Left lung (tissue), 14 donors: ENCODE measurements at places on chromosomes 16 and 17. TPM values are rescaled to one million over a fixed set of nuclear protein-coding genes. Genes with fewer than 3 reads are reported as not detected.

DNA sequence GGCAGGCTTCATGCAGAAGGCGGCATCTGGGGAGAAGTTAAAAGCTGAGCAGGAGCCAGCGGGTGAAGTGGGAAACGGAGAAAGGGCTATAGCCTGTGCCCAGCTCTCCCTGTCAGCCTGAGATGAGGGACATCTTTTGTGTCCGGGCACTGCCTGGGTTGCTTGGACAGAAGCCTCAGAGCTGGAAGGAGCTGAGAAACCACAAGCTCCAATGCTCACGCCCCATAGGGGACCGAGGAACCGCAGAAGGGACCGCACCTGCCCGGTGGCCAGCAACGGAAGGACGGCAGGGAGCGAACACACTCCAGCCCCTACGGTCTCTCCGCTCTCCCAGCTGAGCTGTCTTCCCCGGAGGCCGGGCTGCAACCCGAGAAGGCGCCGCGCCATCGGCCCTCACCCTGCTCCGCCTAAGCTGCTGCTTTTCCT, 175.8 kb downstream of the NPIPB11 start:
- DNase-seq, result no peak

DNA sequence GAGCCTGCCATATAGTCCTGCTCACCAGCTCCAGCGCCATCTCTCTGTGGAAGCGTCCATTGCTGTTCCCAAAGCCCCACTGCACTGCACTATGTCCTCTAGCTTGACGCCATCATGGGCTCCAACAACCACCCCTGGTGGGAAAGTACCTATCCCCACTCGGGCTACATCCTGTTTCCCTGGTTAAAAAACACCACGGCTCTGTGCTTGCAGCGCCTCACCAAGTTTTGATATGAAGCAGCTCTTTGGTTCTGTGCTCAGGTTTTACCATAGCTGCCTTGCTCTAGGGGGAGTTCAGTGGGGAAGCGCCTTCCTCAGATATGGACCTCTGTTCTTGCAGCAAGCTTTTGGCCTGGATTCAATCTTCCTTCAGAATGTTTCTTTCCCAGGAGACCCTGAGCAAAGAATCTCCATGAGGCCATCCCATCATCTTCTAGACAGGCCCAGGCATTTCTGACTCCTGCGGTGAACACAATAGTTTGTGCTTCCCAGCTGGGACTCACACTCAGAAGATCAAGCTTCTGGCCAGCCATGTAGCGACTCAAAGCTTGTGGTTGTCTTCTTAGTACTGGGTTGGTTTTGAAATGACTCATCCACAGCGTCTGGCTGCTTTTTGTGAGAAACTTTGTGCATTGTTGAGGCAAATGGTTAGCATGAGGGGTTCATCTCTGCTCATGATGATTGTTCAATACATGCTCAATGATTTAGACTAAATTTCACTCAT, 39.5 kb downstream of the DYNLRB2 start:
- DNase-seq, result no peak

DNA sequence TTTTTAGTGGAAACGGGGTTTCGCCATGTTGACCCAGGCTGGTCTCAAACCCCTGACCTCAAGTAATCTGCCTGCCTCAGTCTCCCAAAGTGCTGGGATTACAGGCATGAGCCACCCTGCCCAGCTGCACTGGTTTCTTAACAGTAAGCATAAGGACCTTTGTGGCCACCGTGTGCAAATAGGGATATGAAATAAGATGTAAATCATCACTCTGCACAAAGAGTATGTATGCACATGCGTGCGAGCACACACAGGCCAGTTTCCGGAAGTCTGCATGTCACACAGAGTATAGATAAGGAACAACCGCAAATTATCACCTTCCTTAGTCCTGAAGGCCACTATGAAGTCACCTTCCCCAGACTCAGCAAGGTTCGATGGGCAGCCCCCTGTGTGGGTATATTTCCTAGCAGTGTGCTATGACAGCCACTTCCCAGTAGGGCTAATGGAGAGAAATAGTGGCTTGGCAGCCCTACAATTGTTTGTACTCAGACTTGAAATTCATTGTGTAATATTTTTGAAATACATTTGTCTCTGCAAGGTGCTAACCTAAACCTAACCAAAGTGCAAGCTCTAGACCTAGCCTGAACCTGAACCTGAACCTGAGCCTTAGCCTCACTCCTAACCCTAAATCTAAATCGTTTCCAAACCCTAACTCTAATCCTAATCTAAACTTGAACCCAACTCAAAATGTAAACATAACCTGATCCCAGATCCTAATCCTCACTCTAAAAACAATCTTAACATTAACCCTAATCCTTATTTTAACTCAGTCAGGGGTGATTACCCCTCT, 48.4 kb upstream of the SKAP1 start:
- no peak for DNase-seq

DNA sequence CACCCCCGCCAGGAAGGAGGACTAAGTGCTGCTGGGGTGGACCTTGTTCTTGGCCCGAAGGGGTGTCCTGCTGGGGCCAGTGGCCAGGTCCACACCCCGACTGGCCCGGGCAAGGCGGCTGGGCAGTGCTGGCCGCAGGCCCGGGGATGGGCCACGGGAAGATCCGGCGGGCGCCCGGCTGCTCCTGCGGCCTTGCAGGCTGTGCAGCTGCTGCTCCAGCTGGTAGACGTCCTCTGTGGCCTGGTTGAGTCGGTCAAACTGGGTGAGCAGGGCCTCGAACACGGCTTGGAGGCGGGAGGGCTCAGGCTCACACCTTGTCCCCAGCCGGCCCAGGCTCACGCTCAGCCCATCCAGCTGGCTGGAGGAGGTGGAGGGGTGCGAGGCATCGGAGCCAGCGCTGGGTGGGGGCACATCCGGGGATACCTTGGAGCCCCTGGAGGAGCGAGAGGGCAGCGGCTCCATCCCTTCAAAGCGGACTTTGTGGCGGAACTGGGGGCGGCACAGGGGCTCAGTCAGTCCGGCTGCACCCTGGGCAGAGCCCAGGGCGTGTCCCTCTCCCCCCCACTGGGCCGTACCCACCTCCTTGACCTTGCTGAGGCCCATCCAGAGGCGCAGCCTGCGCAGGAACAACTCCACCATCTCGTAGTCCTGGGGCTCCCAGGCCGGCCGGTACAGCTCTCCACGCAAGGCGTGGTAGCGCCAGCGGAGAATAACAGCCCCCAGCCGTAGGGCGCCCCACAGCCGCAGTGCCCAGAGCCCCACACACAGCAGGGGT, 42.1 kb downstream of the TSC2 start:
- DNase-seq, result no peak

DNA sequence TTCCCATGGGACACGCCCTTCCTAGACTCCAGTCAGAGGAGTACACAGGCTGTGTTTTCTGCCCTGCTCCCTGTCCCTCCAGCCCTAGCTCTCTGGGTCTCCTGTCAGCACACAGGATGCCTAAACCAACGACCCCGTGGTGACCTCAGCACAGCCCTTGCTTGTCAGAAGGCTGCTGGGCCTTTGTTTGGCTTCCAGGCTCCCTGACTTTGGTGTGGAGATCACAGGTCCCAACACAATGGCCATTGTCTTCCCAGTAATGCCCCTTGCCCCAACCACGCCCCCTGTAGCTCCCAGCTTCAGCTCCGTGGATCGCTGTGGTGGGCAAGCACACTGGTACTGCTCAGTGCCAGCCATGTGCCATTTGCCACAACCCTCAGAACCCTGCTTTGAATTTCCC, 15.0 kb downstream of the HNF1B start:
- DNase-seq, result no peak

GRCh38 chr17:45756266-45756991, 27.7 kb upstream of the CRHR1 start:
- DNase-seq, result no peak

GRCh38 chr16:13130586-13130985, 229.2 kb downstream of the SHISA9 start:
- no peak for DNase-seq

DNA sequence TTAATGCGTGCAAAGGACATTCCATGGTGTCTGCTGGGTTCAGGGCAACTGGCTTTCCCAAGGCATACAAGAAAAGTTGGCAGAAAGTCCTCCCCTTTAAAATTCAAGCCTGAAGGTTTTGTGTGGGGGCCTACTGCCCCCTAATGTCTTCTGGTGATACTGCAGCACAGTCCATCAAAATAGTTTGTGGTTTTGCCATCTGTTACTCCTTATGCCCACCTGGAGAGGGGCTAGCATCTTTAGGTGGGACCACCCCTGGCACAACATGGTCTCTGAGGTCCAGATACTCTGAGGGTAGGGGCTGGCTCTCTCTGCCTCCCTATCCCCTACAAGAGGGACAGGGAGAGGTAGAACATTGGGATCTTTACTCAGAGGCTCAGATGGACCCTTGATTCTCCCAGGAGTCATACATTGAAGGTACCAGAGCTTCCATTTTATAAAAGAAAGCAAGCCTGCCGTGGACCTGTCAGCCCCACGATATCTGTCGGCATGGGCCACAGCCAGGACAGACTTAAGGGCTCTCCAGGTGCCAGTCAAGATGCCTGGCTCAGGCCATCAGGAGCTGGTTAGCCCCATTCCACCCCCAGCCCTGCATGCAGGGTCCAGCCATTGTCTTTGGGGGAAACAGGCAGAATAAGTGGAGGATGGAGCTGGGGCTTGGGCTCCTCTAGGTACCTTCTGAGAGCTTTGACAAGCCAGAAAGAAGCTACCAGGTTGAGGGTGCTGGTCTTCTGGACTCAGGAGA, 6.3 kb downstream of the ESRP2 start:
- peak; percentile 66 for DNase-seq

Gene SDR42E2
- polyA plus RNA-seq, result 0.34 TPM
